ENCODE measurements at places on chromosomes 5 and 9.

DNA sequence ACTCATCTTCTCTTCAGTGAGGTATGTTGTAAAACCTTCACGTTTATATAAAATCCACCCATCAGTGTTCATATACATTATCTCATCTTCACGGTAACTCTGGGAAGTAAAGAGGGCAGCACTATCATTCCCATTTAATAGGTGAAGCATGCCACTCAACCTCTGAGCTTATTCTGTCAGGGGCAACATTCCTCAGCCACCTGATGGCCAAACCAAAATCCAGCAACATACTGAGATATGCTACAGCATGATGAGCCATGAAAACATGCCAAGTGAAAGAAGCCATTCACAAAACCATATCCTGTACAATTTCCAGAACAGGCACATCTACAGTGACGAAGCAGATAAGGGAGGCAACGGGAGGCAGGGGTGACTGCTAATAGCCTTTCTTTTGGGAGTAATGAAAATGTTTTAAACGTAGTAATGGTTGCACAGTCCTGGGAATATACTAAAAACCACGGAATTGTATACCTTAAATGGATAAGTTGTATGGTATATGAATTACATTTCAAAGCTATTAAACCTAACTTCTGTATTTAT, 167.4 kb downstream of the TSSK1B start:
- ATAC-seq, result no peak

GRCh38 chr5:146647656-146648199, 131.7 kb upstream of the GPR151 start:
- peak; percentile 97 for ATAC-seq

DNA sequence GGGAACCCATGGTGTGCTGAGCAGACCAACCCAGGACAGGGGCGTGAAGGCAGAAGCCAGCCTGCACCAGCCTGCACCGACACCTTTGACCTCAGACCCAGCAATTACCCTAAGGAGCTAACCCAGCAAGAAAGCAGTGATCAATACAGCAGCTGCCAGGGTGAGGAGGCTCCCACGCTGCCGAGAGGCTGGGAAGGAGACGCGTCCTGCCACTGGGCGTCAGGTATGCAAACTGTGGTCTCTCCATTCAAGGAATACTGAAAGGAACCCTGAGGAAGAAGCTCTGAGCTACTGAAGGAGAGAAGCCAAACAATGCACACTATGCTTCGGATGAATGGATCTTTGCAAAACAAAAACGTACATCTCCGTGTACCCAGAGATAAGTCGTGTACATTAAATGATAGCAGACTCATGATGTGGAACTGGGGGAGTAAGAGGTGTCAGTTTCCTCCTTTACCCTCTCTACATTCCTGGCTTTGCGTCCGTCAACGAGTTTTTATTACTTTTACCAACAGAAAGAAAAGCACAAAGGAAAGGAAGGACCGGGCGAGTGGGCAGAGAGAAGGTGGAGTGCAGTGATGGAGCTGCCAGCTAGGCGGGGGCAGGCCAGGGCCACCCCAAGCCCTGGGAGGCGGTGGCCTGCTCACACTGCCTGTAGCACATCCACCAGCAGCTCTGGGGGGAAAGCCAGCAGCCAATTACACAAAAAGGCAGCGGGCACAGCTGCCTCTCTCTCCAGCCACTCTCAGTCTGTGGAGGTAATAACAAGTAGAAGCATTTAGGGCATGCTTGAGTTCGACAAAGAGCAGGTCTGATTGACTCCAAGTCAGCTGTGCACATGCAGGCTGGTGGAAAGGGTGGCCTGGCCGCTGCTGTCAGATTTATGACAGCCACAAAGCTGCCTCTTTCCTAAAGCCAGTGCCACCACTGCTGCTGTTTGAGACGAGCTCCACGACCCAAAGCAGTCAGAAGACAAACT, 29.3 kb downstream of the RASGEF1C start:
- no peak for ATAC-seq

- ATAC-seq, result peak; percentile 90
These were observed 36.4 kb downstream of the JADE2 start for GRCh38 chr5:134561871-134562296.

DNA sequence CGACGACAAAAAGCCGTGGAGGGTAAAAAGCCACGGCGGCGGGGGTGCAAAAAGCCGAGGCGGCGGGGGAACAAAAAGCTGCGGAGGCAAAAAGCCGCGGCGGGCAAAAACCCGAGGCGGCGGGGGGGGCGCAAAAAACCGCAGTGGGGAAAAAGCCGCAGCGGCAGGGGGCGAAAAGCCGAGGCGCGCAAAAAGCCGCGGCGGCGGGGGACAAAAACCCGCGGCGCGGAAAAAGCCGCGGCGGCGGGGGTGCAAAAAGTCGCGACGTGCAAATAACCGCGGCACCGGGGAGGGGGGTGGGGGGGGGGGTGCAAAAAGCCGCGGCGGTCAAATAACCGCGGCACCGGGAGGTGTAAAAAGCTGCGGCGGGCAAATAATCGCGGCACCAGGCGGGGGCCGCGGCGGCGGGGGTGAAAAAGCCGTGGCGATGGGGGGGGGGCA, 511.5 kb downstream of the FOXD4L5 start:
- ATAC-seq, result no peak

- no peak for ATAC-seq
These were observed 6.6 kb downstream of the FBXW11 start for GRCh38 chr5:171999877-172000276.

DNA sequence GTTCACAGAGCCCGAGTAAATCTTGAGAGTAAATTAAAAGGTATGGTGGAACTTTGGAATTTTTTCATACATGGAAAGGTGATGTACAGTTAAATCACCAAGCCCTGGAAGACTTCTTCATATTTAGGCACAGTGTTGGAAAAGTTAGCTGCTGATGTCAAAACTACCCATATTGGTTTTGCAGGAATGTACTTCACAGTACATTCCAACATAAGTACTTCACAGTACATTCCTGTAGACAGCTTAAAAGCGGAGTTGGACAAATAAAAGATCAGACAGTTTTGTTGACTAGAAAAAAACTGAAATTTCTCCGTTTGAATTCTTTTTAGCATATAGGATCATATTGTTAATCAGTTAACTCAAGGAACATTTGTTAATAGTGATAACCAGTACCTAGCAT, 1.8 kb downstream of the RANBP17 start:
- no peak for ATAC-seq

- ATAC-seq, result 0 out of 3 replicates have a peak, but pooled peaks have one; percentile 22
These were observed 2038.7 kb downstream of the EFNA5 start for GRCh38 chr5:105632043-105632442.

- ATAC-seq, result no peak
These were observed 300.5 kb downstream of the SLCO4C1 start for GRCh38 chr5:101995585-101995984.

DNA sequence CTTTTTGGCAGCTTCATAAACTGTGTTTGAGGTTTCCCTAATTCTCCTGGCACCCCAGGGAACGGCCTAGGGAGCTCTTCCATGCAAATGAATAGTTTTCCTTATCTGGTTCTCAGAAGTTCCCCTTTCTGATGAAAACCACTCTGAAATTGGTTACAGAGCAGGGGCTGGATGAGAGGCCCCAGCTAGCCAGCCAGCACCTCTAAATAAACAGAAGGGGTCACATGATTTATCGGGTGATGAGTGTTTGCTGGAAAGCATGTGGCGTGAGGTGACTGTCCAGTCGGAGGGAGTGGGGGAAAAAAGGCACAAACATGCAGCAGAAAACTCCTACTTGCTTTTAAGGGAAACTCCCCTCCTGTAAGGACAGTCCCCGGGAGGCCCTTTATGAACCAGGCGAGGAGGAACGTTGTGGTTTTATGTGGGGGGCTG, 261.2 kb upstream of the ANKRD55 start:
- no peak for ATAC-seq

GRCh38 chr9:121582641-121583040, 68.8 kb upstream of the DAB2IP start:
- no peak for ATAC-seq

GRCh38 chr5:58011301-58011700, 448.6 kb downstream of the PLK2 start:
- no peak for ATAC-seq

DNA sequence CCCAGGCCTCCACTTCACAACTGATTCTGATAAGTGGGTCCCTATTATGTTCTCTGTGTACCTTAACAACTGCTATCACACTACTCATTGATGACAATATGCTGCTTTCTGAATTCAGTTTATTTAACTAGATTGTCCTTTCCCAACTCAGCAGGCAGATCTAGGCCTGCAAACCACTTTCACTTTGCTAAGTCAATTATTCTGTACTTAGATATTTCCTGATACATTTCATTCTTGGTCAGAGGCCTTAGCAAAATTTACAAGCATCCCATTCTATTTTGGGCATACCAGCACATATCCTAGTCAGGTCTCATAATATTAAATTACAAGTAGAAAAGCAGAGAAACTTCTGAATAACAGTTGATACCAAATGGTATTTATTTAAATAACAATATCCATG, 235.7 kb upstream of the HAPLN1 start:
- peak; percentile 79 for ATAC-seq

- ATAC-seq, result no peak
These were observed 5.8 kb downstream of the RGS14 start for GRCh38 chr5:177363565-177363964.

GRCh38 chr5:158943057-158943456, 156.7 kb downstream of the EBF1 start:
- peak; percentile 85 for ATAC-seq

DNA sequence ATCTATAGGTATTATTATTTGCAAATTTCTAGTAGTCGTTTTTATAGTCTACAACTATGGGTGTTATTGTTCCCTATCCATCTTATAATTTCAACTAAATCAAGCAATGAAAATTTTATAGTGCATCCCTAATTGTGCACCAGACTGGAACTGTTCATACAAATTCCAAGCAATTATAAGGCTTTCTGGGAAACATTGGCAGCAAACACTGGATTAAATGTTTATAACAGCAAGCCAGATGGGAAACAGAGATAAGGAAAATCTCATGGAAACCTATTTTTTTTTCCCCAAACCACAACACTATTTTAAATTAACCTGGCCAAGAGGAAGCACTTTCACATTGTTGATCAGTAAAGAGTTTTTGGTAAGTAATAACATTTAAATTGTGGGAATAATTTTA, 524.3 kb downstream of the RASEF start:
- ATAC-seq, result no peak

GRCh38 chr9:121772600-121773285, 121.3 kb downstream of the DAB2IP start:
- ATAC-seq, result no peak

DNA sequence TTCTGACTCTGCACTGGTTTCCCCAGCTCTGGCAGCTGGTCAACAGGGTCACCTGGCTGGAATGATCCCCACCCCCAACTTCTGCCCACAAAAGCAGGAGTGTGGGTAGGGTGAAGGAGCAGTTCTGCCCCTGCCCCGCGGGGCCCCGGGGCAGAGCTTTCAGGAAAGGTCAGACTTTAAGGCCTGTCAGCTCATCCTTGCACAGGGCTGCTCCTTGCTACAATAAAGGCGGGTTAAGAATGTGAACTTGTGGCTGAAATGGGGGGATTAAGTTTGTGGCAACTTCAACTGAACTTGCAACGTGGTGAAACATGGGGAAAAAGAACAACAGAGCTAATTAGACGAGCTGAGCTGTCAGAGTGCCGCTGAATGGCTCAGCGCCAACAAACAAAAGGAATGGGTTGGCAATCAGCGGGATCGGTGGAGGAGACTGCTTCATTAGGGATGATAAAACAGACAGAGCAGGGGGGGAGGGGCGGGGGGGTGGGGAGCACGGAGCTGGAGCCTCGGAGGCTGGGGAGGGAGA, 50.8 kb downstream of the CRB2 start:
- ATAC-seq, result no peak

DNA sequence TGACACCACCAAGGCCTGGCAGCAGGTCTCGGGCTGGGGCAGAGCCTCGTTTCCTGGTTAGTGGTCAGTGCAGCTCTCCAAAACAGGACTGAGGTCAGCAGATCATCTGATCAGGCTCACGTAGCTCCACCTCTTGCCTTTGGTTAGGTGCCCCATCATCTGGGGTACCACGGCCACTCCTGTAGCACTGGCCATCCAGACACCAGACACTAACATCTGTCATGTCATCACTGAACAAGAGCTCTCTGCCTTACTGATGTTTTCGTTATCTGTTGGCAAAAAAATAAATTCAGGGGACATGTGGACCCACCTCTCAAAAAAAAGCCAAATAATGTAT, 29.9 kb upstream of the MED10 start:
- ATAC-seq, result no peak
